Midbrain (tissue), 1 donor: ENCODE measurements at places on chromosomes 11 and 22.
A peak's percentile ranks its signal among the peaks of the same experiment; 100 is the strongest.

- DNase-seq = no peak
Observed at GRCh38 chr11:61082931-61083531, 19.3 kb upstream of the CD5 start.

DNA sequence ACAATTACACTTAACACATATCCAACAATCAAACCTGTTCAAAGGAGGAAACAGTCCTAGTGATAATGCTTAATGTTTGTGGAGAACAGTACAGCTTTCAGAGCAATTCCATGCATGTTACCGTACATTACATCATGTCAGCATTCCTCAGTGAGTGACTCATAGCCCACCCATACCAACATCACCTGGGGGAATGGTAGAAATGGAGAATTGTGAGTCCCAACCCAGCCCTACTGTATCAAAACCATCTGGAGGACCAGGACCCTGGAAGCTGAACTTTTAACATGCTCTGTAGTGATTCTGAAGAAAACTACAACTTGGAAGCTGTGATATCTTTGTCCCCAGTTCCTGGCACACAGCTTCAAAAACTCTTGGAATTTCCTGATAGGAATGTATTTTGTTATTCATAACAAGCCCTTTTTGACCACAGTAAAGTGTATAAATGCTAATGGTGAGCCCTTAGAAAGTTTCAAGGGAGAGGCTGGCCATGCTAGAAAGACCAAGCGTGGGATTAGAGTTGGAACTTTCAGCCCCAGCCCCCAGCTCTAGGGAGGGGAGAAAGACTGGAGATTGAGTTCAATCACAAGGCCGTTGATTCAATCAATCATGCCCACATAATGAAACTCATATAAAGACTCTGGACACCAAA, 301.1 kb downstream of the BUD13 start:
- DNase-seq = no peak

DNA sequence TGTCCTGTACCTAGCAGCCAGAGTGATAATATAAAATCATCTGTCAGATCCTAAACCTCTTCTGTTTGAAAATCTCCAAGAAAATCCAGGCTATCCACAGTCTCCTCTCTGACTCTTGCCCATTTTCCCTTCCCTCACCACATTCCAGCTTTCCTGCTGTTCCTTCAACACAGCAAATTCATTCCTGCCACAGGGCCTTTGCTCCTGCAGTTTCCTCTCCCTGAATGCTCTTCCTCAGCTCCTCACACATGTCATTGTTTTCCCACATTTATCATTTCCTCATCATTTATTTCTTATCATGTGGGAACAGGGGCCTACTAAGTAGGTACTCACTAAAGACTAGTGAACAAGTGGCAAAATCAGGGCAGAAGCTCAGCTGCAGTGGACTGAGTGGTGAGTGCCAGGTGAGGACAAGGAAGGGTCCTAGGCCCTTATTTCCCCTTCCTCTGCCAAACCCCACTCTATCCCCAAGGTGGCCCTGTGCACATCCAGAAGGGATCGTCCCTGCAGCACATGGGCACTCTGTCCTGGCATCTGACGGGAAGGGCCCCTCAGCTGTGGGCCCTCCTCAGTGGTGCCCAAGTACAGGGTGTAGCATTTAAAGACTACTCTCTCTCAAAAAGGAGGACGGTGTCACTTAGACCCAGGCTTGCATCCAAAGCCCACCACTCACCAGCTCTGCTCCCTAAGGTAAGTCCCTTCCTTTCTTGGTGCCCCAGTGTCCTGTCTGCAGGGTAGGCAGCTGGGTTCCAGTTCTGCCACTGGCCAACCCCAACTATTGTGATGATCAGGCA, 2.0 kb downstream of the LRRC32 start:
- no peak for DNase-seq

DNA sequence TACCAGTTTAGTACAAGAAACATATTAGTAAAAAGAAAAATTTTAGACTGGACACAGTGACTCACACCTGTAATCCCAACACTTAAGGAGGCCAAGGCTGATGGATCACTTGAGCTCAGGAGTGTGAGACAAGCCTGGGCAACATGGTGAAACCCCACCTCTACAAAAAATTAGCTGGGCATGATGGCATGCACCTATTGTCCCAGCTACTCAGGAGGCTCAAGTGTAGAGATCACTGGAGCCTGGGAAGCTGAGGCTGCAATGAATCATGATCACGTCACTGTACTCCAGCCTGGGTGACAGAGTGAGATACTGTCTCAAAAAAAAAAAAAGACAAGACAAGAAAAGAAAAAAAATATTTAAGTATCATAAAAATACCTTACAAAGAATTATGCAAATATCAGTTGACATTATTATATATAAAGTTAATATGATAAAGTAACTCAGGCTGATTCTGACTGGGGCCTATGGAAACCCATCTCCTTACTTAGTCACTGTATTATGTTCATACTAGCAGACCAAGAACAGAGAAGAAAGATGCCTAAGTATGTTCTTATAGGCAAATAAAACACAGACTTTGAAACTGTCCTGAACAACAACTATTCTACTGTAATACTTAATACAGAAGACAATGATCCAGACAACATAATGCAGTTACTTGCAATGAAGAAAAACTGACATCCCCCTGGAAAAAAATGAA, 27.3 kb downstream of the FAM168A start:
- no peak for DNase-seq

DNA sequence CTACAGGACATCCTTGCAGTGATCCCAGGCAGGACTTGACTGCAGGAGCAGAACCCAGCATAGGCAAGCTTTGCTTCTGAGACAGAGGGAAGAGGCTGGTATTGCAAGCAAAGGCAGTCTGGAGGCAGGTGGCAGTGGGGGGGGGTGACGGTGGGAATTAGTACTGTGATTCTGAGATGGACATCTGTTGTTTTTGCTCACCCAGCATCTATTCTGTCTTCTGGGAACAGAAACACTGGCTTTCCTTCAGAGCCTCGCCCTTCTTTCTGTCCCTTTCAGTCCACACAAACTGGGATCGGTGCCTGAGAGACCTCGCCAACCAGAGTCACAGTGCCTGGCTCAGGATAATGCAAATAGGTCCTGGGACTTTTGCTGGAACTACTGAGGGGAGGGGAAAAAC, 31.2 kb upstream of the RASL10A start:
- peak; percentile 79 for DNase-seq

- no peak for DNase-seq
Observed at GRCh38 chr22:41876275-41876674, 38.6 kb downstream of the SHISA8 start.

GRCh38 chr11:72684236-72684912, 10.2 kb upstream of the PDE2A start:
- DNase-seq = no peak

- no peak for DNase-seq
Observed at GRCh38 chr11:80074837-80075236, 634.0 kb upstream of the TENM4 start.

DNA sequence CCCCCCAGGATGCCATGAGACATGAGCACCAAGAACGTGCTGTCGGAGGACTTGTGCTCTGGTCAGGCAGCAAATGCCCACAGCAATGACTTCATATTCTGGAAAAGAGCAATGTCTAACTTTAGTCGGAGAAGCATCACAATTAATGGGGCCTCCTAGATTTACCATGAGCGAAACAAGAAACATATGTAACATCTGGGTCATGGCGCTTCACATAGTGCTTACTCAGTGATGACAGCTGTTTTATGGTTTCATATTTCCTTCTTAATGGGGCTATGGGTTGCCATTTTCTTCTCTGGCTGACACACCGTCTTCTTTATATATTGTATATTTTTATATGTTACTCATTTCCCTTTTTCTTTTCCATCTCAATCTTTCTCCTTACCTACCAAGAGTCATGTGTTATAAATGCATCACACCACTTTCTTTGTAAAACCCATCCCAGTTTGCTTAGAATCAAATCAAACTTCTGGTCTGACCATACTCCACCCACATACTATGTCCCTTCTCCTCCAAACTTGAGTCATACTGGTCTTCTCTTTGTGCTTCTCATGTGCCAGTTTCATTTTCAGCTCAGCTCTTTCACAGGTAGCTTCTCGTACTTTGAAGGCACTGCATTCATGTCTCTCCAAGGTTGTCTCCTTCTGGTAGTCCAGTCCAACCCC, 9.4 kb upstream of the CASP12 start:
- DNase-seq = no peak

DNA sequence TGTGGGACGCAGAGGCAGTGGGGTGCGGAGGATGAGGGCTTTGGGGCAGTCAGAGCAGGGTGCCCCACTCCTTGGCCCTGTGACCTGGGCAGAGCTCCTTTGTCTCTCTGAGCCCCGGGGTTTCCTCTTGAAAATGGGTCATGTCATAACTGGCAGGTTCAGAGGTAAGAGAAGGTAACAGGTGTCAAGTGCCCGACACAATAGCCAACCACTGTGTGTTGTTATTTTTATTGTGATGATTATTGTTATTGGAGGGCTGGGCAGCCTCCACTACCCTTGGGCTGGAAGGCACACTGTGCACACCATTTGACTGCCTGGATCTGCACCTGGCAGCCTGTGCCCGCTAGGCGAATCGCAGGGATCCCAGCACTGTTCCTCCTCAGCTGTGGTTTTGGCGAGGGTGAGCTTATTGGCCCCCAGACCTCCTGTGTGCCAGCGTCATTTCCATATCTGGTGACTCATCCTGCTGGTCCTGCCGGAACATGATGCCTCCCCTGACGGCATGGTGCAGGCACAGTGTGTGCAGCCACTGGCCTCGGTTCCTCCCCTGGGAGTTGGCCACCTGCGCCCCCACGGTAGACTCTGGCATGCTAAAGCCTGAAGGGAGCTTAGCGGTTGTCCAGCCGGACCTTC, 15.4 kb upstream of the SOX10 start:
- peak; percentile 29 for DNase-seq

DNA sequence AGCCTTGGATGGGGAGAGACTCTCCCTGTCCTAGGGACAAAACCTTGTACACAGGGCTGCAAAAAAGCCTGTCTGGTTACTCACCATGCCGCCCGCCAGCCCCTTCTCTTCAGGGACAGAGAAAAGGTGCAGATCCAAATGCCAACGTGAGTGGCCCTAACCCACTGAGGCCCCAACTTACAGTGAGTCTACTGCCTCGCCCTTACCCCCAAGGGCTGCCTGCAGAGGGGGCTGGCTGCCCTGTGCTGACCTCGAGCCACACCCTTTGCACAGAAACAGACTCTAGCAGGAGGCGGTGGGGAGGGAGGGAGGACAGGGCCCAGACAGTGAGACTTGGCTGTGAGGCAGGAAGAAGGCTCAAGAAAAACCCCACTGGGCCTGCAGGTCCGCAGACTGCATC, 13.6 kb upstream of the CHST1 start:
- DNase-seq = no peak

- no peak for DNase-seq
Observed at GRCh38 chr22:49726022-49726681, 101.5 kb downstream of the BRD1 start.

DNA sequence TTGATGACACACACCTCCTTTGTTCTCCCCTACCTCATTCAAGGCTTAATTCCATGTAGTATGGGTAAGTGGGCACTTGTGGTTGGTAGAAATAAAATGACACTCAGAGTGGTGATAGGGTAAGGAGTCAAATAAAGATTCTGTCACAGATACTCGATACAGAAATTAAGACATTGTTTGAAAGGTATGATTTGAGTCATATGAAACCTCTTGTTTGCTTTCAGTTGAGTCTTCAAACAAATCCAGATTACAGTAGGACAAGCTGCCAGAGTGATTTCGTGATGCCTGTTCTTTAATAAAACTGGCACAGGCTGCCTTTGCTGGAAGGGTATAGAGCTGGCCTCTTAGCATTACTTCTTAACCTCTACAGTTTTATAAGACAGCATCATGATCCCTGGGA, 182.4 kb downstream of the SPON1 start:
- DNase-seq = no peak

DNA sequence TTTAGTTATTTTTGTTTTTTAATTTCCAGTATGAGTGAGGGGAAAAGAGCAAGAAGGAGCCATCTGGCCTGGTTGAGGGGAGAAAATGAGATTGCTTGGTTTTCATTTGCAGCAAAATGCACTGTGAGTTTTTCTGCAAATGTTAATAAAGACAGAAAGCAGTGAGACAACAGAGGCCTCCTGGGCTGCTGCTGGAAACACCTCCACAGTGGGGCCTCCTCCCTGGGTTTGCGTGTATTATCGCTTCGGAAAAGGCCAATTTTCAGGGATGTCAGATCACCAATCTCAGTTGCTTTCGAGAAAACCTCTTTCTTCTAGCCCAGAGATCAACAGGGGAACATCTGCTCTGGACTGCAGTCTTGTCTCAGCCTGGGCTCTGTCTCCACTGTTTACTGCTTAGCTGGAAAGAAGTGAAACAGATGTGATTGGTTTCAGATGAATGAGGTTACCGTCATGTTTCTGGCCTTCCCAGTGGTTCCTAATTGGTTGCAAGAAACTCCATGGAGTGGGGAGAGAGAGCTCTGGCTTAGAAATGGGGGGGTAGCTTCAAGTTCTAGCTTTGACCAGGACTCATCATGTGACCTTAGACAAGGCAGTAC, 17.3 kb downstream of the TSPAN18 start:
- DNase-seq = no peak

DNA sequence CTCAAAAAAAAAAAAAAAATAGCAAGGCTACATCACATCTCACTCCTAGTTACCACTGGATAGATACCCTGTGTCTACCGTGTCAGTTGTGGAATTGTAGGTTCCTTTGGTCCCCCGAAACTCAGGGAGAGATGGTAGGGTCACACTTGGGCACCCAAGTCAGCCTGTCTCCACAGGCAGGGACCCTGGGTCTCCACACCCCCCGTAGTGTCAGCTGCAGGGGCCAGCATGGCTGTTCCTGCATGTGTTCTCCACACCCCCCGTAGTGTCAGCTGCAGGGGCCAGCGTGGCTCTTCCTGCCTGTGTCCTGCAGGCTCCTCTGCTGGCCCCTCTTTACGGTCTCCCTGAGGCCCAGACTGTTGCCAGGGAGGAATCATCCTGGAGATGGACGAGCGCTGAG, 282.1 kb downstream of the BRD1 start:
- DNase-seq = no peak

DNA sequence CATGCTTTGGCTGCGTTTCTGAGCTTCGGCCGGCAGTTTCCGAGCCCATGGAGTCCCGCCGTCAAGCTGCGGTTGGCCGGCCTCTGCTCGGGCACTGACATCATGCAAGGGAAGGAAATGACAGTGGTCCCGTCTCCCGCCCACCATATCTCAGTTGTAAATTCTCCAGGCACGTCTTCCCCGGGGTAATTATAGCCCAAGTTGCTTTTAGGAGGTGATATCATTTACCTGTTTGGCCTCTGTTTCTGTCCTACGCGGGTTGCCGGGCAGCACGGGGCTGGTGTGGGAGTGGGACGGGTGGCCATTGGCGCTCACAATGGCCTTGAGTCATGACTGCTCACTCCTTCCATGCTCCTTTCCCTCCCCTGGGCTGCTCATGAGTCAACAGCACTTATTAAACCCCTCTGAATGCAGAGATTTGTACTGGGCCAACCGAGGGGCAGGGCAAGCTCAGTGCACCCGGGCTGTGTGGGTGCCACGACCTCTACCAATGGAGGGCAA, 4.2 kb upstream of the ANO1 start:
- DNase-seq = no peak

GRCh38 chr11:86558841-86559240, 113.6 kb downstream of the ME3 start:
- DNase-seq = no peak
